Activated gamma-delta T cell treated with anti-CD3 and anti-CD28 coated beads, Interleukin-2, amount 50 U/mL, for 16 hours (primary cell): ENCODE measurements at places on chromosomes 4 and X.

DNA sequence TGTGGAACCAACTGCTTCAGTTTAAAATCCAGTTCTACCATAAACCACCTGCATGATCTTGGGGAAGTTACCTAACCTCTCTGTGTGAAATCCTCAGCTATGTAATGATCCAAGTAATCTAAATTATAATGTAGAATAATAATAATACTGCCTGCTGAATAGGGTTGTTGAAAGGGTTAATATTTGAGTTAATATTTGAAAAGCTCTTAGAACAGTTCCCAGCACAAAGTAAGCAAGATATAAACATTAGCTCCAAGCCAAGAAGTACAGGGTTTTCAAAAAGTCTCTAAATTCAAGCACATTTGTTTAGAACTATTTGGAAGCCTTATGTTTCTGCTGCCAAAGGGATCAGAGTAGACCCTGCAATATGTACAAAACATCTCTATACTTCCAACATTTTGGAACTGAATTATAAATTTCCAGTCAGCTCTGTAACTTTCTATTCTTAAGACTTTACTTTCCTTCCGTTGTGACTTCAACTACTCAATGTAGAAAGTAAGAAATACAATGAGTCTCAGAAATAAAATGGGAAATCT is 76.7 kb upstream of the FAM9C start:
- no peak for DNase-seq

DNA sequence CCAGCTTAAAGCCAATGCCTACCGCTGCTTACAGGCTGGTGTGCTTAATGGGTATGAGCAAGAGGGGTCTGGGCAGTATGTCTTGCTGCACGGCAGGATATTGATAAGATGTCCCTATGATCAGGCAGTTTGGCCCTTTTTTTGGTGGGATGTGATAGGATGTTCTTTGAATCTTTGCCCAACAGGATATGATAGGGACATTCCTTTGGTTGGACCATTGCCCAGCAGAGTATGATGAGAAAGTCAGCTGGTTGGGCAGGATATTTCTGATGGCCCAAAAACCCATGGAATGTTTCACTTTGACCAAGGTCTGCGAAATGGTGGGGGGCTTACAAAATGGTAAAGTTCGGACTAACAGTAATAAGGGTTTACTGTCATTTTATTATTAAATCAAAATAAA is 1060.6 kb downstream of the STIM2 start:
- DNase-seq: no peak

- no peak for DNase-seq
These were observed 20.3 kb downstream of the MEPE start for GRCh38 chr4:87853108-87853507.

GRCh38 chr4:101421386-101421785 is 74.1 kb upstream of the PPP3CA start:
- no peak for DNase-seq

GRCh38 chr4:138632856-138633579 is 382.6 kb upstream of the NOCT start:
- no peak for DNase-seq

DNA sequence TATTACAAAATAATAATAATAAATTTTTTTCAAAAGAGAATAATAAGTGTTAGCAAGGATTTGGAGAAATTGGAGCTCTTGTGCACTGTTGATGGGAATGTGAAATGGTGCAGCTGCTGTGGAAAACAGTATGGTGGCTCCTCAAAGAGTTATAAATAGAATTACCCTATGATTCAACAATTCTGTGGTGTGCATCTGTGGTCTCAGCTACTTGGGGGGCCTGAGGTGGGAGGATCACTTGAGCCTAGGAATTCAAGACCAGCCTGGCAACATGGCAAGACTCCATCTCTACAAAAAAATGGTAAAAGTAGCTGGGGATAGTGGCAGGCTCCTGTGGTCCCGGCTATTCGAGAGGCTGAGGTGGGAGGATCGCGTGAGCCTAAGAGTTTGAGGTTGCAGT is 19.6 kb downstream of the MND1 start:
- DNase-seq: no peak

DNA sequence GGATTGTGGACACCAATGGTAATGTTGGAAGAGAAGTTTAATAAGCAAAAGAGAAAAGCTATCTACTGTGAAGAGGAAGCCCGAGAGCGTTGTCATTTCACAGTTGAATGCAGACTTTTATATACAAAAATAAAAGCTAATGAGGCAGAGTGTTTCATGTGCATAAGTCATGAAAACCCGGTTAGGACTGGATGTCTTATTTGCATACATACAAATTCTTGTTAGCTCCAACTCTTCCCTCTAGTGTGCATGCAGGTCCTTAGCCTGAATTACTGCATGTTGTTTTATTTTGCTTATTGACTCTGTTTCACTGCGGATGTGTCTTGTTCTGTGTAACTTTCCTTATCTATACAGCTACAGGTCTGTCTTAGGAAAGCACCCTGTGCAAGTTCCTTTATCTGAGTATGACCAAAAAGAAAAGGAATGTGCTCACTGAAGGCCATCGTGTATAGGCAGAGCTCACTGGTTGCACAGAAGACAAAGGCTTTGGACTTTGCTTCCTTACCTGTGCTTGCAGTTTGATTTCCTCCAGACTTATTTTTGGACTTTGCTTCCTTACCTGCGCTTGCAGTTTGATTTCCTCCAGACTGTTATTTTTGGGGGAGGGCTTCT is 25.1 kb upstream of the UGT2B11 start:
- no peak for DNase-seq

DNA sequence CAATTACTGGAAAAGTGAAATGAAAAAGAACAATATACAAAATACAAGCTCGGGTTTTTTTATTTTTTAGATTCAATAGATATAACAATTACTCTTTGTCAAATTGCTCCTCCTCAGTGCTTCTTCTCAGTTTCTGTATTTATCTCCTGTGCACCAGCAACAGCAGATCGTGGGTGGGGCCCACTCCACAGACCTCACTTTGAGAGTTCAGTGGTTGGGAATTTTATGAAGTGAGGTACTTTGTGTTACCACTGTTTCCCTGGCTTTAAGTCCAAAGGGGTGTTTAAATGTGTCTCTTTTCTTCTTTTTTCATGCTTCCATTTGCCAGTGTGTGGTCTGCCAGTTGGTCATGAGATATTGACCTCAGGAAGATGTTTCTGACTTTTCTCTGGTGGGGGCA is 54.4 kb downstream of the KIT start:
- DNase-seq: no peak

GRCh38 chr4:29708473-29708872 is 1011.7 kb upstream of the PCDH7 start:
- no peak for DNase-seq

- DNase-seq: no peak
These were observed at the start of gene GK for GRCh38 chrX:30653415-30654131. Gene GK, plus strand, starts transcription at chrX:30653423. Its CDS starts 115 bp downstream, at chrX:30653538.

DNA sequence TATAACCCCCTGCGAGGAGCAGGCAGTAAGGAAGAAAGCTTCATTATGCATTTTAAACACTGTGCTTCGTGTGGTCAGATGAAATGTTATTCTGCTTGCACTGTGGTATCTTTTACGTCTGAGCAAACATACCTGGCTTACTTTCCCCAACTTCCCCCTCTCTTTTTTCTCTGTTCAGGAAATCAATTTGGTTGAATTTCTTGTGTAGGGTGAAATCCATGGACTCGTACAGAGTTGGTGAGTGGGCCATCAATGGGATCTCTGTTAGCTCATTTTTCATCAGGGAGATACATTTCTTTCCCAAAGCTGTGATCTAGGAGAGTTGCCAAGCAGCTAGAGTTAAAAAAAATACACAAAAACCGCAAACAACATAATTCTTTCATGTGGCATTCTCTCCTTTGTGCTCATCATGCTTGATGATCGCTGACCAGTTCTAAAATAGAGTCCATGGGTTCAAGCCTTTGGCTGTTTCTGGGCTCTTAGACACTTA is 98.5 kb downstream of the FRAS1 start:
- DNase-seq: no peak

DNA sequence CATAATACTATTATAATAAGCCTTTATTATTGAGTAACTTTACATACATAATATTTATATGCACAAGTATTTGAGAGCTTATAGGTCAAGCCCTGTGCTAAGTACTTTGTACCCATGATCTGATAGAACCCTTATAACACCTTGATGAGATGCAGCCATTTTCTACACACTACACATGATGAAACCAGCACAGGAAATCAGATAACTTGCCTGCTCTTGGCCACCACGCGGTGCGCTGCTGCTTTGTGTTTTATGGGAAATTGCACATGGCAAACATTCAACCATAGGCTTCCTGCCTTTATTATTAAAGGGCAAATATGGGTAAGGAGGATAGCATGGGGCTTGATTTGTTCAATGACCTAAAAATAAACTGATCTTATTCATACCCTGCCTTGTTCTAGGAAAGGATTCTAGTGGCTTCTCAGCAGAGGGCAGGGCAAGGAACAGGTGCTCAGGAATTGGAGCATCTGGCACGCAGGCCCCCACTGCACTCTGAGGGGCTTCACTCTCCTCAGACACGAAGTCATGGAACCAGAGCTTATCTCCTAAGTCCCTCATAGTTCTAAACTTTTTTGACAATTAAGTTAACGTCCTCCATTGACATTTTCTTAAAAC is 31.6 kb upstream of the NAP1L5 start:
- no peak for DNase-seq

- no peak for DNase-seq
These were observed 184.0 kb downstream of the UGT8 start for GRCh38 chr4:114782415-114783214.

GRCh38 chrX:30580641-30581040 is 3.1 kb upstream of the TASL start:
- no peak for DNase-seq

- no peak for DNase-seq
These were observed 207.5 kb downstream of the NSUN7 start for GRCh38 chr4:40957281-40957680.

- no peak for DNase-seq
These were observed 9.7 kb downstream of the UNC5C start for GRCh38 chr4:95539106-95539505.

DNA sequence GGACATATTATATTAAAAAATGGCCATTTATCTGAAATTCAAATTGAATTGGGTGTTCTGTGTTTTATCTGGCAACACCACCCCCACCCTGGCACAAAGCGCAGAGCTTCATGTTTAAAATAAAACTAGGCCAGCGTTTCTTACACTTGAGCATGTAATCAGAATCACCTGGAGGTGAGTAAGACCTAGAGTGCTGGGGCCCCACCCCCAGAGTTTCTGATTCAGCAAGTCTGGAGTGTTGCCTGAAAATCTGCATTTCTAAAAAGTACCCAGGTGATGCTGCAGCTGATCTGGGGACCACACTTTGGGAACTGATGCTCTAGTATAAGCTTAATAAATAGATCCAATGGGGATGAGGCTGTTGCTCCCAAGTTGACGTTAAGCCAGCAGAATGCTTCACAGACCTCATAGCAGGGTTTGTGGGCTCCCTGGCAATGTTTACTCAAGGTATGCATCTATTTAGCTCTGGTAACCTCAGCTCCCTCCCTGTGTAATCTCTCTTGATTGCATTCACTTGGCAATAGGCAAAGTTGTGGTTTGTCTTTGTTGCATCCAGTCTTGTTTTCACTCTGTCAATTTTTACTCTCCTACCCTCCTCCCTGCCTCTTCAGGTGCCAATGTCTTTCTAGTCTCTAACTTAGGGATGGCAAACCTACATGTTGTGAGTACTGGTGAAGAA is 99.8 kb upstream of the TEX13D start:
- no peak for DNase-seq

GRCh38 chr4:7787681-7788141 is 151.9 kb downstream of the AFAP1 start:
- no peak for DNase-seq

DNA sequence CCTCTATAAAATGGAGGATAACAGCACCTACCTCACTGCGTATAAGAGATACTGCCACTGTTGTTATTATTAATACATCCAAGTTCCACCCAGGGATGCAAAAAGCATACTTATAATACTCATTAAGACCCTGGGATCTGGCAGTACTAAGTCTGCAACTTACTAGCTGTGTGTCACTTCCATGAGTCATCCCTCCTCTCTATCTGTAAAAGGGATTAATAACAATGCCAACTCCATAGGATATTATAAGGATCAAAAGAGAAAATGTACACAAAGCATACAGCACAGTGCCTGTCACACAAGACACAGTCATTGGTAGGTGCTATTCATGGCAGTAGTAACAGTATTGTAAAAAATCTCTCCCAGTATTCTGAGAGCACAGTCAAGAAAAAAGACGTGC is 216.7 kb downstream of the HS6ST2 start:
- DNase-seq: no peak

GRCh38 chrX:141632124-141632523 is 42.6 kb downstream of the SPANXA2 start:
- no peak for DNase-seq

DNA sequence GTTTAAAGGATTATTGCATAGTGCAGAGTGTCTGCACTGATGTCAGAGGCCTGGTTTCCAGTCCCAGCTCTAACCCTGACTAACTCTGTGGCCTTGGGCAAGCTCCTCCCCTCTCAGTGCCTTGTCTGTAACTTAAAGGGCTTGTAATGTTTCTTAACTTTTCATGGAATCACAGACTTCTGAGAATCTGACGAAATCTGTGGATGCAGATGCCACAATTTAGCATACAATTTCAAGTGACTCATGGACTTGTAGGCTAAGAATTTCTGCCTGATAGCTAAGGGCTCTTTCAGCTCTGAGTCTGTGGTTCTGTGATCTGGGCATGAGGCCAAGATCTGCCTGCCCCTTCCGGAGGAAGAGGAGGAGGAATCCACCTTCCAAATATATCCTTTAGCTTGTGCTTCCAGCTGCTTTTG is 236.9 kb downstream of the AR start:
- DNase-seq: no peak

GRCh38 chrX:151676196-151676595 is 19.1 kb upstream of the PRRG3 start:
- DNase-seq: no peak

DNA sequence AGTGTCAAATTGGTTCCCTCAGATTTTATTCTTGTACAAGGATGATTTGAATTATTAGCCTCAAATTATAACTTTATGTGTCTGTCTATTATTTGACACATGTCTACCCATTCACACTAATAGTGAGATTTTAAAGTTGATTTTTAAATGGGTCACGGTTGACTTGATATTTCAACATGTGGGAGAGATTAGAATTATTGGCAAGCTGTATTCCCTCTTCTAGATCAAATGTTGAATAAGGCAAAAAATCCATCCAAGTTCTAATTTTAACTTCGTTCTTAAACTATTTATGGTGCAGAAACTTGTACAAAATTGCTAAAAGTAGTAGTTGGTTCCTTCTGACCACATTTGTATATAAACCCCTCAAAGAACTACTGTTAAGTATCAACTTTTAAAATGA is 1498.0 kb downstream of the STIM2 start:
- DNase-seq: no peak

DNA sequence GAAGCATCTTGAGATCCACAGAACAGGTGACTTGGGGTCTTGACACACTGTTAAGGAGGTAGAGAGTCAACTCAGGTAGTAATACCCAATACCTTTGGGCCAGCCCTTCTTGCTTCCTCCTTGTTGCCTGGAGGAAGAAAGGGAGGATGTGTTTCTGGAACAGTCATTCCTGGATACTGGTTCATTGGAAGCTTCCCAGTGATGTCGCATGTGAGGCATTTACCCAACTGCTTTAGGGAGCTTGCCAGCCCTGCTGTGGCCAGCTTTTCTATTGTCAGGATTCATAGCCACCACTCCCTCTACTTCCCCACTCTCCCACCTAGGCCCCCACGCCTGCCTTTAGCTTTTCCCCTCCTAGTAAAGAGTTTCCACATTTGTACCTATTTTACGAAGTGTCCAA is 310.3 kb upstream of the PRPS2 start:
- no peak for DNase-seq
